Astrocyte of the cerebellum (primary cell): ENCODE measurements at places on chromosomes 1 and 21.
A peak's percentile ranks its signal among the peaks of the same experiment; 100 is the strongest.

DNA sequence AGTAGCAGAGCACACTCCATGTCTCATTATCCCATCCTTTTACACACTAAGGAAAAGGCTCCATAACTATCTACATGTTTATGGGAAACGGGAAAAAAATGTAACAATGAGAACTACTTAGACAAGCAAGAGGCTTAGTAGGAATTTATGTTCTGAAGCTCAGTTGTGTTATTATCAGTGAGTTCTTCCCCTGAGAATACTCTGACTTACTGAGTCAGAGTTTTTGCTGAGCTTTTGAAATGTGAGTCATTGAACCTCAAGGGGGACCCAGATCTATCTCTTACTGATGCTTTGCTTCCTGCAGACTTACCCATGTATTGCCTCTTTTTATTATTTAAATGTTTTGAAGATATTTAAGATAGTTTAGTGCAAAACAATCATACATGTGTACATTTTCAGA is 20.1 kb downstream of the CFHR5 start:
- DNase-seq = no peak

DNA sequence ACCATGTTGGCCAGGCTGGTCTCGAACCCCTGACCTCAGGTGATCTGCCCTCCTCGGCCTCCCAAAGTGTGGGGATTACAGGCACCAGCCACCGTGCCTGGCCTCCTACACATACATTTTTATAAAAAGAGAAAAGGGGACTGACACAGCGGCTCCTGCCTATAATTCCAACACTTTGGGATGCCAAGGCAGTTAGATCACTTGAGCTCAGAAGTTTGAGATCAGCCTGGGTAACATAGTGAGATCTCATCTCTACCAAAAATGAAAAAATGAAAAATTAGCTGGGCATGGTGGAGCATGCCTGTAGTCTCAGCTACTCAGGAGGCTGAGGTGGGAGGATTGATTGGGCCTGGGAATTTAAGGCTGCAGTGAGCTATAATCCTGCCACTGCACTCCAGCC is 23.4 kb downstream of the ZNF281 start:
- DNase-seq = no peak

GRCh38 chr1:111843177-111843576 is 87.5 kb downstream of the DDX20 start:
- no peak for DNase-seq

GRCh38 chr1:19710825-19711611 is 46.3 kb downstream of the HTR6 start:
- DNase-seq = no peak

DNA sequence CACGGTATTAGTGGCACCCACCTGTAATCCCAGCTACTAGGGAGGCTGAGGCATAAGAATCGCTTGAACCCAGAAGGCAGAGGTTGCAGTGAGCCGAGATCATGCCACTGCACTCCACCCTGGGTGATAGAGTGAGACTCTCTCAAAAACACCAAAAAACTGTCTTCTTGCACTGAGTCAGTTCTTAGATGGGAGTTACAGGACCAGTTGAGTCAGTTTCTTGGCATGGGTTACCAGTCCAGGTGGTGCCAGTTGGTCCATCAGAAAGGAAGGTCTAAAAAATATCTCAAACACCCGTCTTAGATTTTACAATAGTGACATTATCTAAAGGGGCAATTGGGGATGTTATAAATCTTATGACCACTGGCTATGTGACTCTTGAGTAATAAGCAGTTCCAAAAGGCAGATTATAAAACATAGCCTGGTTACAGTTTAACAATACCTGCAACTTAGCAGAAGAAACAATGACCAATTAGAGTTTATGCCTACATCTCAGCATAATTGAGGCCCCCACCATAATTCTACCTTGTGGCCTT is 206.9 kb upstream of the FGGY start:
- no peak for DNase-seq

GRCh38 chr1:109513110-109513710 is 3.7 kb upstream of the AMIGO1 start:
- no peak for DNase-seq

DNA sequence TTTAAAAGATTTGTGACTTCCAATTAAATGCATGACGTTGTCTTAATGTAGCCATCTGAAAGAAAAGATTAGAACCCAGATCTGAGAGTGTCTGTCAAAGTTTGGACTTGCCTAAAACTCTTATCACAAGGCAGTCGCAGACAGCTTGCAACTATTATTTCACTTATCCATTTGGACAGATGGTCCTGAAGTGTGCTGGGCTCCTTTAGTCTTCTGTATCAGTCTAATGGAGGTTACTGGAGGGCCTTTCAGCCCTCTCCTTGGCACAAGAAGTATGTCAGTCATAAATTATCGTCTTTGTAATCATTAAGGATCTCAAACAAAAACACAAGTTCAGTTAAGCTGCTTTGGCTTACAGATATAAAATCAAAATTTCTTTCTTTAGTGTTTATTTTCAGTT is 15.5 kb downstream of the PROX1 start:
- no peak for DNase-seq

DNA sequence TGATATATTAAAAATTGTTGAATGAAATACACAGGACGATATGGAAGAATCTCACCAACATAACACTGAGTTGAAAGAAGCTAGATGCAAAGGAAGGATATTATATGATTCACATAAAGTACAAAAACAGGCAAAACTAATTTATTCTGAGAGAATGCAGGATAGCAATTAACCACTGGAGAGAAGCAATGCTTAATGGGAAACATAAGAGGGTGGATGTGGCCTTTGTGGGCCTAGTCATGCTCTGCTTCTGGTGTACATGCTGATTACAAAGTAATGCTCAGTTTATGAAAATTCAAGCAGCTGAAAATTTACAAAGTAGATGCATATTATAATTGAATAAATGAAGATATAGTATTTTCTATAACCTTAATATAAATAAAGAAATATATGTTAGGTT is 326.4 kb upstream of the ADAMTS5 start:
- no peak for DNase-seq

DNA sequence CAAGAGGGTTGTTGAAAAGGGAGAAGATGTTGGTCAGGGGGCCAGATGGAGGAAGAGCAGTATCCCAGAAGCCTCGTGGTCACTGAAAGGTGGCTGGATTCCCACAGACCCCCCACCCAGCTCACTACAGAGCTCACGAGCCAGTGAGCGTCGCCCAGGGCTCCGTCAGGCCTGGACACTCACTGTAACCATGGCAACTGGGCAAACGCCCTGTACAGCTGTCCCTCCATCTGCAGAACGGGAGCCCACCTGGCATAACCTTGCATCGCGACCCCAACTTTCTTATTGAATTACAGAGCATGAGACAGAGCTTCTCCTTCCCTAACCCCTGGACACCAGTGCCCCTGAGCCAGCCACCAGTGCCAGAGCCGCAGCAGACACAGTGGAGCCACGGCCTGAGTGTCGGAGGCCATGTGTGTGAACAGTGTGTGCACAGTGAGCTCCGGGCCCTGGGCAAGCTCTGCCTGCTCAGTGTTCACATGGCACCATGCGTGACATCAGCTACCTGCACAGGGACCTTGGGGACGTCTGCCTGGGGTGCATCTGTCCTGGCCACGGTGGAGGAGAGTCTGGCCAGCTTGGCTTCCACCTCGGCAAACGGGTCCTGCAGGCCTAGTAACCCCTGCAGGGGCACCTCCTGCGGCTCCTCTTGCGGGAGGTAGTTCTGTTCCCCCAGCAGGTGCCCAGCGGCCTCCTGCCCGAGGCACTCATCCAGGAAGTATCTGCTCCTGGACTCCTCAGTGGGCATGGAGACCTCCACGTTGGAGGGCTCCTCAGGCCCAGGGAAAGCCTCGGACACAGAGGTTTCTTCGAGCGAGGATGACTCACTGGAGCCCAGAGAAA is 25.9 kb upstream of the DDOST start:
- no peak for DNase-seq

DNA sequence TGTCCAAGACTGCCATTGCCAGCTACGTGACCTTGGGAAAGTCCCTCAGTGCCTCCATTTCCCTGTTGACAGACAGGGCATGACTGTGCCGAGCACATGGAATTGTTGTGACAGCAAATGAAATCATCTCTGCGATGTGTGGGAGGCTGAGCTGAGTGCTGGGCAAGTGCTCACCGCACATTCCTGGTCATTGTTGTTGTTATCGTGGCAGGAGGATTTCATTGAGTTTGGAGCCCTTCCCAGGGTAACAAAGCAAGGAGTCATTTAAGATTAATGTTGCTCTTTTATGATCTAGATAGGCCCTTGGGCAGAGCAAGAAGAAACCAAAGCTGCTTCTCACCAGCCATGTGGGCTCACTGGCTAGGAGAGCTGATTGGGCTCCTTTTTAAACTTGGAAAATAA is 39.6 kb upstream of the ITPKB start:
- peak; percentile 93 for DNase-seq

DNA sequence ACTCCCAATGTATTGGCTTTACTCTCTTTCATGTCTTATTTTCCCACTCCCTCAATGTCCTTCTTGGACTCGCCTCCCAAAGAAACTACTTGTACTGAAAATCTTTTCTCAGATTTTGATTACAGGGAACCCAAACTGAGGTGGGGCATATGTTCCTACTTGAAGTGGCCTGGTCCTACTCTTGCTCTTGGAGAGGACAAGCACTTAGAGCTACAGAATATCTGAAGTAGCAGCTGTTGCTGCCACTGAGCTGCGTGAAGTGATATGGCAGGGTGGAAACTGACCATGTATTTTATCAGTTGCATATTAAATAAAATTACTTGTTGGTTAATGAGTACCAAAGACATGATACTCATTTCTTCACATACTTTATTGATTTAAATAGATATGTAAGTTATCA is 129.5 kb downstream of the TSEN15 start:
- DNase-seq = no peak

DNA sequence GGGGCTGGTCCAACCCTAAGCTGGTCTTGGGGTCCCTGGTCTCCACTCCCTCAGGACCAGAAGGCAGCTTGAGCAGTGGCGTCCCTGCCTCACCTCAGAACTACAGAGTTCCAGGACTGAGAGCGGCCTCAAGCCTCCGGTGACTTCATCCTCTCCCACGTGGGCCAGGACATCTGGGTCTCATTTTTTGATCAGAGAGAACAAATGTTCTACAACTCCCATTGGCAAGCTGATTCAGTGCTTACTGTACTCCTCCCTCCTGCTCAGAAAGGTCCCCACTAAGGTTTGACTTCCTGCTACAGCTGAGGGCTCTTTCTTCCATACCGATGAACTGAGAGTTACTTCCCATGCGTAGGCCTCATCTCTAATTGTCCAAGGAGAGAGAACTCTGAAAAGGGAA is 78.5 kb downstream of the PLXNA2 start:
- DNase-seq = no peak
